CD4-positive, alpha-beta T cell treated with Interleukin-6 at 100 ng/mL for 8 hours (primary cell): ENCODE measurements at places on chromosomes 13 and 19.

GRCh38 chr13:113063091-113063491, 42.5 kb upstream of the F7 start:
- no peak for DNase-seq

DNA sequence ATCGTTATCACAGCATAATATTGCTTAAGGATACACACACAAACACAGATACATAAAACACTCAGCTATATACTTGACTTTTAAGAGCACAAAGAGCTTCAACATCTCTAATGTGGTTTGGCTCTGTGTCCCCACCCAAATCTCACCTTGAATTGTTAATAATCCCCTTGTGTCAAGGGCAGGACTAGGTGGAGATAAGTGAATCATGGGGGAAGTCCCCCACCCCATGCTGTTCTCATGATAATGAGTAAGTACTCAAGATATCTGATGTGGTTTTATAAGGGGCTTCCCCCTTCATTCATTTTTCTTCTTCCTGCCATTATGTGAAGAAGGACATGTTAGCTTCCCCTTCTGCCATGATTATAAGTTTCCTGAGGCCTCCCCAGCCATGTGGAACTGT, 481.4 kb downstream of the PCDH9 start:
- no peak for DNase-seq

GRCh38 chr19:47156861-47157430, 26.3 kb downstream of the SAE1 start:
- DNase-seq: peak; percentile 30

DNA sequence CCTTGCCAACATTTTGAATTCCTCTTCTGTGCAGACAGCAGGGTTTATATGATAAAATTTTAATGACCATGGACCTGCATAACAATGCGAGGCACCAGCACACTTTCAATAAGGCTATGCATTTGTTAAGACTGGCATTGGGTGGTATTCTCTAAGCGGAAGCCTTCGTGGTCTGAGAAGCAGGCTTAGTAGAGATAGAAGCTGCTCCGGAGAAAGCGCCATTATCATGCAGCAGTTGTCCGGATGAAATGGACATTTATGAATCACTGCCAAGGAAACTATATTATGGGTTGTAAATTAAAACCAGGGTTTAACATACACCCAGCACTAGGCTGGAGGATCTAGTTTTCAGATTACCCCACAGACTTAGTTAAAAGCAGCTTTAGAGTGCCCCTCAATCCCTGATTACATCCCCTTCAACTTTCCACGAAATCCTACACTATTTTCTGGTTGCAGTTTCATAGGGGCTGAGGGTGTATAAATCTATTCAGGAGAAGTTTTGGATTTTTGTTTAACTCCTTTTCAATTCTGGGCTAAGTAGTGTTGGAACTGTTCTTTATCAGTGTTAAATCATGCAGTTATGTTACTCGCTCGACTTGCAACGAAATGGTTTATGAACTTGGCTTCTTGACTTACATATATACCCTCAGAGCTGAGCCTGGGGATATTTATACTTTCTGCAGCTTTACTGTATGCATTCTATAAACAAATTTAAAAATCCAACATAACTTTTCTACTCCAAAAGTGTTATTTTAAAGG, 193.3 kb downstream of the PCDH9 start:
- no peak for DNase-seq

GRCh38 chr13:48859272-48860105, 116.2 kb upstream of the FNDC3A start:
- DNase-seq: no peak

GRCh38 chr13:41040584-41041334, 20.6 kb upstream of the WBP4 start:
- no peak for DNase-seq

GRCh38 chr19:17817668-17818363, 3.5 kb downstream of the INSL3 start:
- no peak for DNase-seq

- peak; percentile 36 for DNase-seq
Observed at GRCh38 chr19:1265615-1266128, 3.5 kb upstream of the CIRBP start.

DNA sequence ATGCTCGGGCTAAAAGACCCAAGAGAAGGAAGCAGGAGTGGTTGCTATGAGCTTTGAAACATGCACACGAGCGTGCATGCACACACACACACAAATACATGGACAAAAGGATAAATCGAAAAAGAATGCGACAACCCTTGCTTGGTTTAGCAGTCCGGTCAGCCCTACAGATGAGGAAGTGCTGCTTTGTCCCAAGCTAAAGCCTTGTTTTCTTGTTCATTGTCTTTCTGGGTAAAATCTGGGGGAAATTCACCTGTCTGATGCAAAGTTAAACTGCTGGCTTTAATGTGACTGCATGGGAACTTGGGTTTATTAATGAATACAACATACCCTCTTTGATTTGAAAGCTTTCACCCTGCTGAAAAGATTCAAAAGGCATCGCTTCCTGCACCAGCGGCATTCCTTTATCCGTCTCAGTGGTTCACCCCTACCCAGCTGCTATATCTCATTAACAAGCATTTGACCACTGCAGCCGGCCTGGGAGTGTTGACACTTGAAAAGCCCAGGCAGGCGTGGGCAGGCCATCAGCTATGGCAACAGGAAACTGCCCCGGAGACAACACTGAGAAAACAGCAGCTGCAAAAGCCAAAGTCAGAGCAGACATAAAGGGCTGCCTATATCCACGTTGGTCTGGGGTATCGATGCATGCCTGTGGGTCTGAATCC, 301.7 kb downstream of the NDFIP2 start:
- no peak for DNase-seq

- peak; percentile 14 for DNase-seq
Observed at GRCh38 chr13:41488124-41488523, 30.8 kb downstream of the RGCC start.

DNA sequence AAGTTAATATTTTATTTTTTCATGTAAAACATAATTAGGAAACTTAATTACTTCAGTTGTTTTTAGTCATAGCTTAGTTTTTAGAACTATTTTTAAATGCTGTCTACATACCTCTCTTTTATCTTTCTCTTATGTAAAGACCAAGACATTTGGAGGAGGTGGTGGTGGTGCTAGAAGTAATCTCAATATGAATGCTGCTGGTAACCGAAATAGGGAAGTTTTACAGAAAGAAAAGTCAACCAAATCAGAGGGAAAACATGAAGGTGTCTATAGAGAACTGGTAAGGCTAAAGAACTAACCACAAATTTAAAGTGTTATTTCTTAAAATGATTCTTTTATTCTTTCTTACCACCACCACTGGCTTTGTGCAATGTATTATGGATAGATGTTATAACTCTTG, 97.3 kb downstream of the TDRD3 start:
- no peak for DNase-seq

GRCh38 chr13:33355201-33355895, 69.8 kb upstream of the STARD13 start:
- no peak for DNase-seq

GRCh38 chr13:105543742-105544141, 991.7 kb downstream of the EFNB2 start:
- DNase-seq: no peak

GRCh38 chr19:55536366-55536765, 567 bp downstream of the SBK2 start:
- no peak for DNase-seq

GRCh38 chr19:15422296-15423075, 3.7 kb upstream of the AKAP8L start:
- no peak for DNase-seq

GRCh38 chr19:2777952-2778683, 5.0 kb downstream of the SGTA start:
- DNase-seq: no peak

DNA sequence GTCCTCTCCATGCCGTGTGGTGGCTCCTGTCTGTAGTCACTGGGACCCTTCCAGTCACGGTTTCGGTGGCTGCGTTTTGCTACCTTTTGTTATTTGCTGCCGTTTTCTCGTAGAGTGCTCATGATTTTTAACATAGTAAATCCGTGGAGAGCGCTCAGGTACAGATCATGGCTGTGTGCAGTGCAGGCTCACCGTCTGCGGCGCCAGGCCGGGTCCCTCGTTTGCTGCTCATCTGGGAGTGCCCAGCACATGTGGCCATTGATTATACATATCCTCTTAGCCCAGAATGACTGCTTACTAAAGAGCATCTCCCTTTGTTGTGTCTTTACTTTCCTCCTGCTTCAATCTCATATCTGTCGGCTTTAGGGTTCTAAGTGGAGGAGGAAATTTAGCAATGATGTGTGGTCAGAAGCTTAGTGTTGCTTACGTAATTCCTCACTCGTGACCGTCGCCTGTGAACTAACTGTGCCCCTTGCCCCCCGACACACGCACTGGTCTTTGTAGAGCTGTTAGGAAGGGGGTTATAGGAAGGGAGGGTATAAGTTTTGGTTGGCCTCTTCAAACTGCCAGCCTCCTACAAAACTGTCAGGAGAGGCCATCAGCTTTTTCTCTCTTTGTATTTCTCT, 31.8 kb downstream of the TFDP1 start:
- DNase-seq: no peak

GRCh38 chr19:27744926-27745768, 1467.8 kb downstream of the UQCRFS1 start:
- DNase-seq: no peak

DNA sequence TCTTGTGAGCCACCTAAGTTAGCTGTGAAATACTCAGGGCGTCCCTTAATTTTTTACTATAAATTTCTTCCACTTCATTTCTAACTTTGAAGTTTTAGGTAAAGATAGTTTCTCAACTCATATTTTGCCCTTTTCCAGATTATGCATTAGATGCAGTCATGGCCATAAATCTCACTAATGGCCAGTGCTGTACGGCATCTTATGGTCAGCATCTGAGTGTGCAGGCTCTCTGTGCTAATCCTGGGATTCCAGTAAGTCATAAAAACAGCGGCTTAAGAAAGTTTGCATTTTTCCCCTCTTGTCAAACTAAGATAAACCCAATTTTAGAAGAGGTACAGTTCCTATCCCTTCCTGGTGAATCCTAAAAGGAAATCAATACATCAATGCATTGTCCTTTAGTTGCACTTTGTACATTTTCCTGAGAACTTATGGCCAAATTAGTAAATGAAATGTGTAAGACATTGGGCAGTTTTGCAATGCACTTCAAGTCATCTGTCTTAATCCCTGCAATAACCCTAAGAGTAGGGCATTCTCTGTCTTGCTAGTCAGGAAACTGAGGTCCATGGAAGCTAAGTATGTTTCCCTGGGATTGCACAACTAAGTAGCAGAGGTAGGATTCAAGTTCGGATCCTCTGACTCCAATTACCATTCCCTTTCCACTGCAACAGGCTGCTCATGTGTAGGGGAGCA, 146.2 kb downstream of the DCT start:
- no peak for DNase-seq

DNA sequence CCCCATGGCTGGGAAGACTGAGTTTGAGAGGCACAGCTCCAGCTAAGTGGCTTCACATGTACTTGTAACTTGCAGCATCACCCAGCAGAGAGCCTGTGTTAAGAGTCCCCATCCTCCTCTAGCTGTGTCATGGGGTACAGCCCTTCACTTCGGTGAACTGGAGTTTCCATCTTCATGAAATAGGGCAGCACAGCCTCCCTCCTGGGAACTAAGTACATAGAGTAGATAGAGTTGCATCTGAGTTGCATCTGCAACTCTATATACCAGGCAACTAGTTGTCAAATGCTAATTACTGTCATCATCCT, 1.2 kb downstream of the PRDX2 start:
- DNase-seq: no peak

DNA sequence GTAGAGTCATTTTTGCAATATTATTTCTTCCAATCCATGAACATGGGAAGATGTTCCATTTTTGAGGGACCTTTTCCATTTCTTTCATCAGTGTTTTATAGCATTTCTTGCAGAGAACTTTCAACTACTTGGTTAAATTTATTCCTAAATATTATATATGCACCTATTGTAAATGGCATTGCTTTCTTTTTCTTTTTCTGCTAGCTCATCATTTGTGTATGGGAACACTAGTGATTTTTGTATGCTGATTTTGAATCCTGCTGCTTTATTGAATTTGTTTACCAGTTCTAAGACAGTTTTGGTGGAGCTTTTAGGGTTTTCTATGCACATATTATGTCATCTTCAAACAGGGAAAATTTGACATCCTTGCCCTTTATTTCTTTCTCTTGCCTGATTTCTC, 7.2 kb upstream of the CYP4F2 start:
- no peak for DNase-seq

GRCh38 chr13:112870051-112870331, 99.0 kb upstream of the MCF2L start:
- DNase-seq: no peak

DNA sequence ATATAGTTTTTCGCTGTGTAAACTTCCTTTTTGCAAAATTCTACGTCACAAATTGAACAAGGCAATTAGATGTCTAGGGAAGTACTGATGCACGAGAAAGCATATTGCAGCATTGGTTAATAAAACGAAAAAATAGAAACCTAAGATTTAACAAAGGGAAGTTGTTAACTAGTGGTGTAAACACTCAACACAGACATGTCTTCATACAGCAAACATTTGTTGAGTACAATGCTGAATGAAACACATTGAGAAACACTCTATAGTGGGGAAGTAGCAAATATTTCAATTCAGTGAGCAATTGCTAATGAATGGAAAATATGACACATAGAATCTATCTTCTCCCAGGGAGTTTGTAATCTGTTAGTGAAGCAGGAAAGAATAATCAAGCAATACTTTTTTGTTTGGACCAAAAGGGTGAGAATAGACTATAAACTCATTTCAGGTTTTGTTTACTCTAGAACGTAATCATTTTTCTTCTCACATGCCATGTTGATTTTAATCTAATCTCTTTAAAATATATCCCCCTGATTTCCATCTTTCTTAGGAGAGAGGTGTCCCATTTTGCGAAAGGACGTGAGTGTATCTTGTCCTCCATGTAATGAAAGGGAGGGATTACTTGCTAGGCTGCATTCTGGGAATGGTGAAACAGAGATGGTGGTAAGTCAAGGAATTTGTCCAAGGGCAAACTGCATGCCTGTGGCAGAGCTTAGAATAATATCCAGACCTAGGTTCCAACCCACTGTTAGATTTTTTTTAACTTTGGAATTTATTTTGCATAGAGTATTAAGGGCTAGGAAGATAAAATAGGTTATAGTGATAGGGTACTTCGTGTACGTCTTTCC, 1.7 kb upstream of the ANKRD10 start:
- DNase-seq: no peak

DNA sequence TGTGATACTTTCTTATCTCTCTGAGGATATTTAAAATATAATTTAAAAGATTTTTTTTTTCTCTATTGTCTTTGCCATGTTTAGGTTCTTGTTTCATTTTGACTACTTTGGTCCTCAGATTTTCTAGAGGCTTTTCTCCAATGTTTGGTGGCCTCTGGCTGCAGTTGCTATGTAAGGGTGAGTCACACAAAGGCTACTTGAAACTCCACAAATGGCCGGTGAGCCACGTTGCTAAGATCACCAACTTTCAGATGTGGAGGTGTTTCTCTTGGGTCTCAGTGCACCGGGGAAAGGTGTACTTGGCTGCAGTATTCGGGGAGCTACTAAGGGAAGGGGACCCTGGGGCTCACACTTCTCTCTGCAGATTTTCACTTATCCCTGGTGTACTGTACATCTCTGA, 248.1 kb downstream of the HS6ST3 start:
- DNase-seq: no peak
